T-helper 1 cell treated with Interleukin-12 subunit alpha and Interleukin-12 subunit beta and Interleukin-4 antibody, amounts not matched to agents 30 ng/mL and 1 ng/mL, for 36 hours (primary cell): ENCODE measurements at places on chromosomes 1 and 21. TPM values are rescaled to one million over a fixed set of nuclear protein-coding genes. Genes with fewer than 3 reads are reported as not detected.

CHRM3 gene
- not detected in 2 replicates for total RNA-seq

ST6GALNAC5 gene
- not detected in 2 replicates for total RNA-seq

PGBD5 gene
- total RNA-seq = 0.12 TPM in 1 of 2 replicates, not detected in the other

RIPPLY3 gene
- total RNA-seq = not detected in 2 replicates

SGIP1 gene
- not detected in 2 replicates for total RNA-seq

PRDX6 gene
- 112 and 114 TPM in 2 replicates for total RNA-seq

NEK2 gene
- 25.7 and 26.1 TPM in 2 replicates for total RNA-seq

LRRC38 gene
- total RNA-seq = not detected in 2 replicates

PALMD gene
- not detected in 2 replicates for total RNA-seq

TDRD10 gene
- not detected in 2 replicates for total RNA-seq

NR1I3 gene
- not detected in 2 replicates for total RNA-seq

CD247 gene
- 211 and 220 TPM in 2 replicates for total RNA-seq

RPE65 gene
- not detected in 2 replicates for total RNA-seq

DNALI1 gene
- 0.32 TPM in 1 of 2 replicates, not detected in the other for total RNA-seq

ASCL5 gene
- total RNA-seq = not detected in 2 replicates

FAM110D gene
- total RNA-seq = not detected in 2 replicates

SMIM1 gene
- not detected in 2 replicates for total RNA-seq

AURKAIP1 gene
- 104 and 114 TPM in 2 replicates for total RNA-seq

GREM2 gene
- total RNA-seq = 0.95 and 1.1 TPM in 2 replicates

SPRR1A gene
- total RNA-seq = not detected in 2 replicates

PYHIN1 gene
- total RNA-seq = 35.3 and 36.2 TPM in 2 replicates

RIPK4 gene
- not detected in 2 replicates for total RNA-seq

SPOCD1 gene
- not detected in 2 replicates for total RNA-seq

S100A7A gene
- total RNA-seq = not detected in 2 replicates

CXADR gene
- 0.39 and 0.49 TPM in 2 replicates for total RNA-seq

NDC1 gene
- total RNA-seq = 20.7 and 21.7 TPM in 2 replicates

NUP210L gene
- total RNA-seq = 0.12 and 0.15 TPM in 2 replicates

KDF1 gene
- total RNA-seq = not detected in 2 replicates

SPRR2E gene
- total RNA-seq = not detected in 2 replicates

SDC3 gene
- total RNA-seq = 0.17 and 0.25 TPM in 2 replicates

LAMC2 gene
- 2.1 TPM in 2 replicates for total RNA-seq

LRRIQ3 gene
- 0.39 and 0.44 TPM in 2 replicates for total RNA-seq

ACTA1 gene
- total RNA-seq = 0.15 TPM in 1 of 2 replicates, not detected in the other

CHI3L1 gene
- not detected in 2 replicates for total RNA-seq

S100A7 gene
- total RNA-seq = not detected in 2 replicates
